ENCODE measurements at places on chromosomes 2 and 18. TPM values are rescaled to one million over a fixed set of nuclear protein-coding genes. Genes with fewer than 3 reads are reported as not detected.

- no peak for DNase-seq
Observed at GRCh38 chr2:6827566-6828298, 38.0 kb downstream of the CMPK2 start.

DNA sequence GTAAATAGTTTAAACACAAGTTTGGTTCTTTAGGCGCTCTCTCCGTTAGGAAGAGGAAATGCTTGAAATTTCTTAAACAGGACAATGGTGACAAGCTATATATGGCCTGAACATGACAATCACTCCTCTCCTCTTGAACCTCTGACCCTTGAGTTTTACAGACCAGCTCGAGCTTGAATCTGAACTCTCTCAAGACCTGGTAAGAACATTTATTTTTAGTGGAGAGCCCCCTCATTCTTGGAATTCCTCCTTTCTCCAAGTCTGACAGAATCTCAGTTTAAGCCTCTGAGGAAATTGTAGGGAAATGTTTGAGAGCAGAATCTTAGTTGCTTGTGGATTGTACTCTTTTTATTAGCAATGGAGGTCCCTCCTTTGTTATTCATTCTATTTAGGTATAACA is 1293.6 kb upstream of the ZEB2 start:
- DNase-seq = no peak

ETAA1 gene
- total RNA-seq = 17.1 TPM

CD8B2 gene
- not detected for total RNA-seq

SERPINB3 gene
- not detected for total RNA-seq

MOGAT1 gene
- total RNA-seq = 0.35 TPM

- DNase-seq = no peak
Observed at GRCh38 chr2:28746429-28747111, 5.1 kb upstream of the PPP1CB start.

DNA sequence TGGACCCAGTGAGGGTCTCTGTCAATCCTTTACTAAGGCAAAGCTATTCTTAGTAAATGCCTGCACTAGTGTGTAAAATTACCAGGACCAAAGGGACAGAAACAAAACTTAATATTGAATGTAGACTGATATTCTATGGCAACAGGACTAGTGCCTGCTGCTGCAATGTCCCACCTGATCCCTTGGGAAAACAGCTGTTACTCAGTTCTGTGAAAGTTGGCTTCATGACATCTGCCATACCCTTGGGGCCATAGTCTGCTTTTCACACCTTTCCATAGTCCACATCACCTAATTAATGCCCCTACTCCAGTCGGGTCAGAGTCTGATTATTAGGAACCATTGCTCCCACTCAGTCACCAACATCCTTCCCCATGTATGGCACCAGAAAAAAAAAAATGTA is 14.5 kb downstream of the DNAJC27 start:
- no peak for DNase-seq

COL5A2 gene
- 0.55 TPM for total RNA-seq
